ENCODE measurements at places on chromosomes 3 and 15.

DNA sequence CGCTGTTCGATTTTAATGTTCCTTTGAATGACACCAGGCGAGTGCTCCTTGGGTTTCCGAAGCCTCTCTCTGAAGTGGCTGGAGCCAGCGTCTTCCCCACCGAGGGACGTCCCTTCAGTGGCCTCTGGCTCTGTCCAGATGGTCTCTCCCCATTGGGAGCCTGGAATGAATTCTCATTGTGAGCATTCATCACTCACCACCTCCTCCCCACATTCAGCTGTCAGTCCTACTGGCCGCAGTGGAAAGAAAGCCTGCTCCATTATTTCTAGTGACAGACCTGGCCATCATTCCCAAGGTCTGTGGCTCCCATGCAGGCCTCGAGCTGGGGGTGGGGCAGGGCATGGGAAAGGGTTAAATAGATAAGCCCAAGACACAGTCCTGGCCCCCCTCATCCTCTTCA is 35.2 kb downstream of the ZNF710 start:
- DNase-seq = no peak

DNA sequence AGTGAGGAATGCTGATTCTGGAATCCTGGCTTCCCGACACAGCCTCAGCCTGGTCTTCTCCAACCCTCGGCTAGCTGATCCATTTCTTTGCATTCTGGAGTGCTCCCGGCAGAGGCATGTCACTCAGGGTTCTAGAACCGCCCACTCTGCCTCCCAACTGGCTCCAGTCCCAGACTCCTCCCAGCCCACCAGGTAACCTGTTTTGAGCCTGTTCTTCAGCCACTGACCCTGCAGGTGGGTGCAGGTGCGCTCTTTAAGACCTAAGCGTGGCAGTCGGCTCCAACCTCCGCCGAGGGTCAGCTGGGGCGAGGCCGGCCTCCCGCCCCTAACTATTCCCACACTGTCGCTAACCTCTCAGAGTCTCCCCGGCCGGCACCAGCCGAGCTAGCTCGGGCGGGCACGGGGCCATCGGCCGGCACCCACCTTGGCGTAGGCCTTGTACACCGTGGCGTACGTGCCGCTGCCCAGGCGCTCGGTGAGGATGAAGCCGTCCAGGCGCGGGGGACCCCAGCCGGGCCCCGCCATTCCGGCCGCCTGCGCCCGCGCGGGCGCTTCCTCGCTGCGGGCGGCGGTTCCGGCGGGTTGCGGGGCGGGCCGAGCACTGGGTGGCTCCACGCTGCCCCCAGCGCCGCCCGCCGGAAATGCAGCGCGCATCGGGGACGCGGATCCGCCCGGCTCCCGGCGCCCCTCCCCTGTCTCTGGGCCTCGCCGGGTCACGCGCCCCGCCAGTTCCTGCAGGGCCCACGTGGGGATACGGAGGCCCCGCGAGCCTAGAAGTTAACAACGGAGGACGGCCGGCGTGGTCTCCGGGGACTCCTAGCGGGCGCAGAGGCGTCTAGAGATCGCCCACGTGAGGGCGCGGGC is at the start of gene ULK3:
ULK3 (minus strand) TSS at position 576 of the 864 bp plus-strand sequence; CDS start at position 525, 51 bp downstream.
- DNase-seq = peak; percentile 95

DNA sequence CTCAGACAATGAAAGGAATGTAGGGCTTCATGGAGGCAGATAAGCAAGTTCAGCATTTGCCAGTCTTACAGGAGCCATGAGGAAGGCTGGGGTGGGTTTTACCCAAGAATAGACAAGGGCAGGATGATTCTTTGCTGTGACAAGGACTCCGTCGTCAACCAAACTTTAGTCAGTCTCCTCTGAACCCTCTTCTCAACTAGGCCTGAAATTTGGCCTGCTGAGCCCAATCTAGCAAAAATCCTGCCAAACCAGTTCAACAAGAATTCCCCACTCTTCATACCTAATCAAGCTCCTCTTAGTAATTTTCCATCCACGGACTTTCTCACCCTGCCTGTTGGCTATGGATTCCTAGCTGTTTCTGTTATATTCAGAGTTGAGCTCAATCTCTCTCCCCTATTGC is 280.5 kb downstream of the TBL1XR1 start:
- DNase-seq = no peak

DNA sequence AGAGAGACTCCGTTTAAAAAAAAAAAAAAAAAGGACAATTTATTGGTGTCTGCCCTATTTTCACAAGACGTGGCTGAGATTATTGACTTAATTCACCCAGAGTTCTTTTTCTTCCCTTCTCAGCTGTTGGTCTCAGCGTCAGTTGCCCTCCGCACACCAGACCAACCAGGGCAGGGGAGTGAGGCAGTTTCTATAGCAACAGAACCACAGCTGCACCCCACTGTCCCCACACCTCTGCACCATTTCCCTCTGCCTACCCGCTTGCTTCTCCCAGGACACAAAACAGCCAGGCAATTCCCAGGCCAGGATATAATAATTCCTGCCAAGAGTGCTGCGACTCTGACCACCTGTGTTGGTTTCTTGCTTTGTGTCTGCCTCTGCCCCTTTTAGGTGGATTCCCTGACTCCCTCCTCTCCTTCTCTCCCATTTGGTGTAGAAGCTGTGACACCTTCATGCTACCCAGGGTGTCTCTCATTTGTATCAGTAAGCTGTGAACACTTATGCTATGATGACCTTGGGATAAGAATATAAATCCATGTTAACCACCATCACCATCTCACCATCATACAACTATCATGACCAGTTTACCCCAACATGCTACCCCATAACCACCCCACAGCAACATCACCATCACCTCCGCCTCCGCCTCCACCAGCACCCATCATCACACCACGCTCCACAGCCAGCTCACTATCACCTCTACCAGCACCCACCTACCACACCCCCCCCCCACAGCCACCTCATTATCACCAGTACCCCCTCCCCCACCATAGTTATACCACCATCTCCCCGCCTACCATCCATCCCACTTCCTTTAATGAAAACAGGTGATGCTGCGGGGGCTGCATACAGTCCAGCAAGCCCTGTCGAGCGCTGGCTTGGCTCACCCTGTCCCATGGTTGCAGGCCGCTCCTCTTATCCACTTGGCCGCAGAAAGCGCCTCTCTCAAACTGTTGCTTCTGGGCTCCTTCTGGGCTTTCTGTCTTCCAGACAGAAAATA is 589 bp downstream of the EPB42 start:
- no peak for DNase-seq

DNA sequence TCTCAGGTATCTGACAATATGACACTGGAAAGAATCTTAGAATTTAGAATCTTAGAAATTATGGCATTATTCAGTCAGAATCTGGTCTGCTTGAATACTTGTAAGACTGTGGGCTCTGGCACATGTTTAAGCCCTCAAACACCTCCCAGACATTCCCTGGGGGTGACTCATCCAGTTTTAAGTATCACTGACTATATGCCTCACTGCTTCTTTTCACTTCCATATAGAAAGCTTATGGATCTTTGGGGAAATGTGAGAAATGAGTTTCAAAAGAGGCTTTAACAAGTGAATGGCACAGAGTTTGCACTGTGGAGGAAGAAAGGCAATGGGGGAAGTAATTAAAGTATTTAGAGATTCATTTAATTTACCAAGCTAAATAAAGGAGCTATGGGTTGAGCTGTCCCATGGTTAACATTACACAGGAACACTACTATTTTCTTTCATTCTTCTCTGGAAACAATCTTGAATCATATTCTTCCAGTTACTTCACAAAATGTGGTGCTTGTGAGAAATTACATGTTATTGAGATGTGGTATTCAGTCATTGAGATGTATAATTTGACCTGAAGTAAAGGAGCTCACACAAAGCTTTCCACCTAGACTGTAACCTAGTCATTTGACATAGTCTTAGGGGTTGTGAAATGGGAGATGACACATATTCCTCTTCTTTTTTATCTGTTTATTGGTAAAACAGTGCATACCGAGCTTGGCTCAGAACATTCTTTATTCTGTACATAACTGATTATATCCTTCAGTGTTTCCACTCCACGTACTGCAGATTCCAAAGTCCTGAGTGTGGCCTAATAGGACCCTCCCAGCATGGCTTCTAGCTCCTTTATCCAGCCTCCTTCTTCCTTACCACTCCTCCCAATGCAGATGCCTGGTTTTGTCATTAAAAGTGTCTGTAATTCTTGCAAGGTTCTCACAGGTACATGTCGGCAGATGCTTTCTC is 544.6 kb upstream of the NECTIN3 start:
- peak; percentile 25 for DNase-seq

DNA sequence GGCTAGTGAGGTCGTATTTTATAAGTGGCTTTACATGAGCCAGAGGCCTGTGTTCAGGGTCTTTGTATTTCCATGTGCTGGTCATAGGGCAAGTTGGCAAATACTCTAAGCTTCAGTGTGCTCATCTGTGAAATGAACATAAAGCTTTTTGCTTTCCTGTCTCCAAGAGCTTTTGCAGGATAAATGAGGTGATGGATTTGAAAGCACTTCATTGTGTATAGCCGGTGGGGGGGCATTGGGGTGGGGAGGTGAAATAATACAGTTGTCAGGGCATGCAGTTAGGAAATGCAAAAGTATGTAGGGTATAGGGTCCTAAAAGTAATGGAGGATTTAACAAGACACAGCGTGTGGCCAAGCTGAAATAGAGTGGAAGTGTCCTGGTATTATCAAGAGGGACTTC is 67.7 kb downstream of the ARNT2 start:
- DNase-seq = no peak

DNA sequence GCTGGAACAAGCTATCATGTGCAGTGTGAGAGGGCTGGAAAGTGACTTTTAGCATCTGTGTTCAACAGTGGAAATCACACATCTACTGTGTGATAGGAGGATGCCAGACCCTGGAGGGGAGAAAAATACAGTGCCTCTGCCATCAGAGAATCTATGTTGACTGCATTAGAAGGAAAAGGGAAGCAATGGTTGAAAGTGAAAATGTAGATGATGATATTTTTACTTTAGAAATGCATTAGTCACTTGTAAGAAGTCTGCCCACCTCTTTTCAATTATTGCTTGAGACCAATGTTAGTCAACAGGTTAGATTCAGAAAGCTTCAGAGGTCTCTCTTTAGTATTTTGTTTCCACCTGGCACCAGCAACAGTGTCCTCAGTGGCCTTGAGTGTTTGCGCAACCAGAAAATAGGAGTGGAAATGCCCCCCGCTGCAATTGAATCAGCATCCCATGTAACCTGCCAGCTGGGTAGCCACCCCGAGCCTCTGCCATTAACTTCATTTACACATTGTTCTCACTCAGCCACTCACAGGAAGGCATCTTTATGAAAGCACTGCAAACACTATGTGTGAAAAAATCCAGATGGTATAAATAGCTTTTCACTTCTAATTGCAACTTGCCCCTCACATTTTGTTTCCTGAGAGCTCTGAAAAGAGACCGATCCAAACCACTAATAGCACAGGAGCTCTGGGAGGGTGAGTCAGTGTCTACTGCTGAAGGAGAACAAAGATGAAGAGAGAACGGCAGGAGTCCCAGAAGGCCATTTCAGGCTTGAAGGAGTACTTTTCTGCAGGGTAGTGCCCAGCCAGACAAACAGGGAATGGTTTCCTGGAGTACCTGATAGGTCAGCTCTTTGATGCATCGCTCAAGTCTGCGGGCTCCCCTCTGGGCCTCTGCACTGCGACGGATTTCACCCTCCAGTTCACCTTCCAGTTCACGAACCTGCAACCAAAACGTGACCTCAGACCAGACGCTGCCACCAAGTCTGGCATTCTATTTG is 92.1 kb downstream of the HHLA2 start:
- DNase-seq = no peak

- no peak for DNase-seq
Observed at GRCh38 chr3:63519426-63519825, 133.0 kb upstream of the SNTN start.

DNA sequence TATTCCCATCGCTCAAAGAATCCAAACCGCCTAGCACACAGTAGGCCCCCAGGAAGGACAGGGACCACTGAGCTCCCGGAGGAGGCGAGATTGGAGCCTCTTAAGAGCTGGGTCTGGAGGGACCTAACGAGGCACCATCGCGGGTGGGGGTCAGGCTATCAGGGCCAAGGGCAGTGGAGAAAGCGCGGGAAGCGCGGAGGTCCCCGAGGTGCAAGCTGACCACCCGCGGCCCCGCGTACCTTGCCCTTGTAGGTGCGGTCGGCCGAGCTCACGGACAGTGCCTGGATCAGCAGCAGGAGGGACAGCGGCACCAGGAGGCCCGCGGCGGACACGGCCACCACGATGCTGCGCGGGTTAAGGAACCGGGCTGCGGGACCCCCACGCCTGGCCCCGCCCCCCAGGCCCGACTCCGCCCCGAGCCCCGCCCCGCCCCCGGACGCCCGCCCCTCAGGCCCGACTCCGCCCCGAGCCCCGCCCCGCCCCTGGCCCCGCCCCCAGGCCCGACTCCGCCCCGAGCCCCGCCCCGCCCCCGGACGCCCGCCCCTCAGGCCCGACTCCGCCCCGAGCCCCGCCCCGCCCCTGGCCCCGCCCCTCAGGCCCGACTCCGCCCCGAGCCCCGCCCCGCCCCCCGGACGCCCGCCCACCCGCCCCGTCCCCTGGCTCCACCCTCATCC is 3.9 kb downstream of the ZDHHC19 start:
- DNase-seq = no peak

DNA sequence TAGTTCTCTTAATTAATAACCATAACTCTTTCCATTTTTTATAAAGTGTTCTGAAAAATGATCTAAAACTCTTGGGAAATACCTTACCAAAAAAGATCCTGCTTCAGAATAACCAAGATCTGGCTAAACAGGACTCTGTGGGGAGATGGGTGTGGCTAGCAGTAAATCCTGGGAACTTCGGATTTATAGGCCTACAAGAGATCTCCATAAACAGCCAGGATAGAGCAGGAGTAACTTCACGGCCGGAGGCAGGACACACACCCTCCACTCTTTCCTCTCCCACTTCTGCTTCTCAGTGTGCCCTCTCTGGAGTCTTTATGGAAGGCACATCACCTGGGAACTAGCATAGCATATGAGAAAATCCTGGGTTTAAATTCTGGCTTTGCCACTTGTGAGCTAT is 309.4 kb upstream of the SOX2 start:
- no peak for DNase-seq

DNA sequence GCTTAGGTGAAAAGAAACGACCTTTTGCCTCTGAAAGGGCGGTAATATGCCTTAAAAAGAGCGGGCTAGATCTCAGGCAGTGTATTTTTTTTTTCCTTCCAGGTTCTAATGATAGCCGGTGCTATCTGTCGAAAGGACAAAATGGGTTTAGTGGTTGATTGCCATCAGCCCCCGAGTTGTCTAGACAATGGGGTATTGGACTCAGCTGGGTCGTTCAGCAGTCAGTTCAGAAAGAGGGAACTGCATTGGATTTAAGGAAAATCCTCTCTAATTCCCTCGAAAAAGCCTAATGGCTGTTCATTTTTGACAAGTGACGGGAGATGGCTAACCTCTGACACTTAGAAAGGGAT is 728 bp downstream of the EIF2B5 start:
- no peak for DNase-seq

GRCh38 chr3:143716731-143717130 is 131.5 kb downstream of the SLC9A9 start:
- DNase-seq = no peak

GRCh38 chr15:30827625-30828303 is 76.0 kb upstream of the FAN1 start:
- DNase-seq = no peak
